ENCODE measurements at places on chromosomes 1 and 21. TPM values are rescaled to one million over a fixed set of nuclear protein-coding genes. Genes with fewer than 3 reads are reported as not detected.

The KAZN gene
- 2.2 TPM for total RNA-seq

The ADAM30 gene
- total RNA-seq = not detected

The ADORA1 gene
- 5.0 TPM for total RNA-seq

The PSMA5 gene
- 70.7 TPM for total RNA-seq

The FAM167B gene
- total RNA-seq = 0.88 TPM

The GNAT2 gene
- not detected for total RNA-seq

Measured in placental pericyte (primary cell).